ENCODE measurements at places on chromosomes 7 and 10.

- DNase-seq = no peak
These were observed 188.8 kb downstream of the LSM5 start for GRCh38 chr7:32301427-32301826.

GRCh38 chr10:83724471-83725241, 414.7 kb upstream of the GHITM start:
- no peak for DNase-seq

DNA sequence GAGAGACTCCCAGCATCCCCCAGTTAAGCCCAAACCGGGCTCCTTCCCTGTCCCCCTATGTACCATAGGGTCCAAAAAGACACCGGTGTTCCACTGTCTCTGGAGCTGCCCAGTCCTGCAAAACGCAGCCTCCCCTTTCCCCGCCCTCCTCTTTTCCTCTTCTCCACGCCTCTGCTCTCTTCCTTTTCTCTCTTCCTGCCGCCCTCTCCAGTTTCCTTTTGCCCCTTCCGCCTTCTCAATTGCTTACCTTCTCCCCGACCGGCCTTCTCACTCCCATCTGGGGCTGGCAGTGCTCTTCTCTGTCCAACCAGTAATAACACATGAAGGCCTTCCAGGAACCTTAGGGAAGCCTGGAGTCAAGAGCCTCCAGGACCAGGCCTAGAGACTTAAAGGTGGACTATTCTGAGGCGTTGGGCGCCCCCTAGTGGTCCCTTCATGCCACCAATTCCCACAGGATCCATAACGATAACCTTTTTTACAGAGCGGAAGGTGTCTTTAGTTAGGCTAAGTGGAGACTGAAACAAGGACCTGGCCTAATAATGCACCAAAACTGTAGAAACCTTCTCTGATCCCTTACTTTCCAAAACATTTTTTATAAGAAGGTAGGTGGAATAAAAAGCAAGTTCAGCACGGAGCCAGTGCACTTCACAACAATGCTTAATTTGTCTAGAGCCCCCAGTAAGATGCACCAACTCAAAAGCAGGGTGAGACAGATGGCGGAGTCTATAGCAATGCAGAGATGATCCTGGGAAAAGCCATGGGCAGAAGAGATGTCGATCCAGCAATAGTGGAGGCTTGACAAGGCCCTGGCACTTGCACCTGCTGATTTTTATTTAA, 27.2 kb upstream of the MSRB2 start:
- DNase-seq = peak; percentile 57

DNA sequence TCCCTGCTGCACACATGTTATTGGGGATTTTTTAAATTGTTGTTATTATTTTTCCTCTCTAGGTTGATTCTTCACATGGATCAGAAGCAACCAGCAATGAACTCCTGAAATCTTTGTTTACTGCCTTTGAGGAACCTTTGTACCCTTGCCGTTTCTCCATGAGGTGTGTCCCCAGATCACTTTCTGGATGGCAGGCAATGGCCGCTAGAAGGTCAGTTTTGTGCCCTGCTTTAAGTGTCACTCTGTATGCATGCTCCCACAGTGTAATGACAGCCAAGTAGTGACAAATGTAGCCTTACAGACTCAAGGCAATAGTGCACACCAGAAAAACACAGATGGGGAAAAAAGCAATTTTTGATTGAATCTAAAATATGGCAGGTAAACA, 47.7 kb upstream of the NRP1 start:
- DNase-seq = no peak

Data from AG08396 (cell line).